ENCODE measurements at places on chromosomes 12 and 14.

GRCh38 chr12:123389560-123390351, 5.8 kb downstream of the KMT5A start:
- peak; percentile 22 for DNase-seq

DNA sequence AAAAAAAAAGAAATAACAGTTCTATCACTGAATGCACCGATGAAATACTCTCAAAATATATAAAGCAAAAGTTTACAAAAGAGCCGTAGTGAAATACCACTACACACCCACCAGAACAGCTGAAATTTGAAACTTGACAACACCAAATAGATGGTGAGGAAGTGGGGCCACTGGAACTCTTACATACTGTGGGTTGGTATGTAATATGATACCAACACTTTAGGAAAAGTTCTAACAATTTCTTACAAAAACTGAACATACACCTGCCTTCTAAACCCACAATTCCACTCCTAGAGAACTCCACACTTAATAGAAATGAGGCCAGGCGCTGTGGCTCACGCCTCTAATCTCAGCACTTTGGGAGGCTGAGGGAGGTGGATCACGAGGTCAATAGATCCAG, 14.1 kb downstream of the EIF5 start:
- DNase-seq: no peak

DNA sequence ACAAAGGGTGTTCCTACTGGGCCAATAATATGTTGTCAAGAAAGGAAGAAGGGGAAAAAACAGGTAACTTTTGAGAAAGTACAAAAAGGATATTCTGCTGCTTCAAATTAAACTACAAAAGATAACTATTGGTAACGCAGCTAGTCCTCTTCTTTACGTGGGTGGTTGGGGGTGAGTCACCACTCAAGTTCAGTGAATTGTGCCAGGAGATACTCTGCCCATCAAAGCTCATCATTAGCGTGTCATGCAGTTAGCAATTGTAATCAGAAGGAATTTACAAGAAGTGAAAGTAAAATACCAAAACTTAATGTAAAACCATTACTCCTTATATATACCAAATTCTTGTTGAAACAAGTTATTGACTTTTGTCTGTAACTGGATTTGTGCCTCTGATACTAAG, 342.0 kb downstream of the NPAS3 start:
- no peak for DNase-seq

DNA sequence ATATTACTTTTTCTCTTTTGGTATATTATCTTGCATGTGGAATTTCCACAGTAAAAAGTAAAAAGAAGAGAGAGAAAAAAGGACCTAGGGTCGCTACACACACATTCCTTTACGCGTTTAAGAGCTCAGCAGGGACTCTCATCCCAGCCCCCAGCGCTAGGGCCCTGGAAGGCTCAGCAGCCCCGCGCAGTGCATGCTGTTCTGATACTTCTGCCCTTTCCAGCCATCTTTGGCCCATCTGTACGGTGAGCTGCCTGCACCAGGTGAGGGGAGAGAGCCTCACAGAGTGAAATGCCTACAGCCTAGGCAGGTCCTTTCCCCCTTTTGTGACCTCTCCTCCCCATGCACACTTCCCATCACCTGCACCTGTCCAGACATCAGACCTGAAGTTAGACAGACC, 1.6 kb upstream of the LTBR start:
- no peak for DNase-seq

DNA sequence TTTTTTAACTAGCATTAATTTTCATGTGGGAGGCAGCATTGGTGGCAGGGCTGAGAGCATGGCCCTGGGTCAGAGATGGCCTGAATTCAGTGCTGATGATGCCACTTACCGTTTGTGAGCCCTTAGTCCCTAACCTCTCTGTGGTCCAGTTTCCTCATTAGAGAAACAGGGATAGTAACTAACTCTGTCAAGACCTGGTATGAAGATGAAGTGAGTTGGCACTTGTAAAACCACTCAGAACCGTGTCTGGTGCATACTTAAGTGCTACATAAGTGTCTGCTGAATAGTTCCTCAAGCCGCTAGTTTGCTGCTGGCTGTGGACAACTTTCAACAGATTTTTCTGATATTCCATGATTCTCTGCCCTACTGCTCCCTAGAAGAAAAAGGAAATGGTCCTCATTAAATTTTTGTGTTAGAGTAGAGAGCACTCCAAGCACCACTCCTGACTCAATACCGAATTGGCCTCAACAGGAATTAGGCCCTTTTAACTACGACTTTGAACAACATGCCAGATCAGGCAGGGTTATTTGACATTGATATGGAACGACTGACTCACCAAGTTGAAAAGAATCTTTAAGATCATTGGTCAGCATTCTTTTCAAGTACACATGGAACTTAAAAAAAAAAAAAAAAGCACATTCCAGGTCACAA, 250.2 kb downstream of the ANO2 start:
- no peak for DNase-seq

DNA sequence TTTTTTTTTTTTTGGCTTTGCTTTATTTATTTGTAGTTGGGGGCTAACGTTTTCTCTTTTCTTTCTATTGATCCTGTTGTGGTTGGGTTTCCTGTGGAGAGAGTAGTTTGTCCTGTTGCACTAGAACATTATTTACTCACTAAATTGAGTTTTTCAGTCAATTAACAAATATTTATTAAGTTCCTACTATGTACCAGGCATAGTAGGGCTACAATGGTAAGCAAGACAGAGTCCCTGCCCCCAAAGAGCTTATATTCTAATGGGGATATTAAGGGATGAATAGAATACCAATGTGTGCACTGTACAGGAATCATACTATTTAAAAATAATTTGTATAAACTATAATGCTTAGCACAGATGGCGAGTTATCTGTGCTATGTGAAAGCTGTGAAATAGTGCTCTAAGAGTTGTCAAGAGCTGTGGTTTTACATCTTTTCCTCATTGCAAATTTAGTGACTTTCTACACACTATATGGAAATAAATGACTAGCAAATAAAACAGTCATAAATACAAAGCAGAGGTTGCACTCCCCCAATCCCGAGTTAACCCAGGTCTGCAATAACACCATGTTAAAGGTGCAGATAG, 94.9 kb downstream of the GPR135 start:
- DNase-seq: no peak

DNA sequence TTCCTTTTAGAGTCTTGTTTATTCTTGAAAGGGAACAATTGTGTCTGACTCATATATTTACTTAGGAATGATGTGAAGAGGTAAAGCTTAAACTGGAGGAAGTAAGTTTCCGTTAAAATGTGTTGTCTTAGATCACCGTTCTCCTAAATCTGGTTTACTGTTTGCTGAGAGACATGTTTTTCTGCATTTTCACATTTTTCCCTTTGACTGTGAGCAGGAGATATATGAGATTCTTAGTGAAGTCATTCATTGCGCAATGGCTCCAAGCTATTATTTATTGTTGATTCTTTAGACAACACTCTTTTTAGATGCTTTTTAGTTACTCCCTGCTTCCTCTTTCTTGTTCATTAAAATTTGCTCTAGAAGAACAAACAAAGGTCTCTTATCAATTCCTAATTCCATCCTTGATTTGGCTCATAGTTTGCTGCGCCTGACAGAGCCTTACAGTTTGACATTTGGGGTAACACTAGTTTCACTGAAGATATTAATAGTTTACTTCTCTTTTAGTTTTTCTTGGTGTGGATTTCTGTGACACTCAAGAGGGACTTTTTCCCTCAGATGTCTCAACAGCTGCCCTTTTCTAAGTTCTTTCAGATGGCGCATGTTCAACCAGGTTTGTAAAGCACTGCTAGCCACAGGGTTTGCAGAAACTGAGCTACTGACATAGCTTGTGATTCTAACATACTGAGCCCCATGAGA, 11.4 kb downstream of the CLECL1 start:
- no peak for DNase-seq

DNA sequence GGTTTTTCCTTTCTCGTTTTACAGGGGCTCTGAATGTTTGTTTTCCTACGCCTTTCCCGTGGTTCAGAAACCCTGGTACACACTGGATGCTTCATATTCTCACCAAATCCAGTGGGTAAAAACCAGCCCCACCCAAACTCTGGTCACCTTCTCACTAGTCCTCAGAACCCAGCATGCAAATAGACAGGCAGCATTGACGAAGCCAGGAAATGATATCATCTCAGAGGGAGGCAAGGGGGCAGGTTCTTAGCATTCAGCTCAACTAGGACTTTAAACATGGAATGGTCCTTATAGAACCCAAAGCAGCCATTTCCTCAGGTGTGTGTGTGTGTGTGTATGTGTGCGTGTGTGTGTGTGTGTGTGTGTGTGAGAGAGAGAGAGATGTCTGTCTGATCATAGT, 142.0 kb downstream of the KCNK10 start:
- DNase-seq: no peak

DNA sequence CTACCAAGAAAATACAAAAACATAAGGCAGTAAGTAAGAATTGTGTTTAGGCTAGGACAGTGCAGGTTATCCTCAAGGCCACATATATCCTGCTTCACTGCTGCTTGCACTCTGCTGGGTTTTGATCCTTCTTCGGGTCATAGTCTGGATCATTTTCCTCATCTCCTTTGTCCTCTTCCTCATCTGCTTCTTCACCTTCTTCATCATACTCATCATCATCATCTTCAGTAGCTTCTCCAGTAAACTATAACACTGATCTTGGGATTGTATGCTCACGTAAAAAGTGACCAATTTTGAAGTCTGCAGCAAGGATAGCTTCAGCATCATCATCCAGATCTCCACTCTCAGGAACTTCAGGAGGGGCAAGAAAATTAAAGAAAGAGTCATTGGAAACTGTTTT, 29.4 kb downstream of the YARS2 start:
- no peak for DNase-seq

DNA sequence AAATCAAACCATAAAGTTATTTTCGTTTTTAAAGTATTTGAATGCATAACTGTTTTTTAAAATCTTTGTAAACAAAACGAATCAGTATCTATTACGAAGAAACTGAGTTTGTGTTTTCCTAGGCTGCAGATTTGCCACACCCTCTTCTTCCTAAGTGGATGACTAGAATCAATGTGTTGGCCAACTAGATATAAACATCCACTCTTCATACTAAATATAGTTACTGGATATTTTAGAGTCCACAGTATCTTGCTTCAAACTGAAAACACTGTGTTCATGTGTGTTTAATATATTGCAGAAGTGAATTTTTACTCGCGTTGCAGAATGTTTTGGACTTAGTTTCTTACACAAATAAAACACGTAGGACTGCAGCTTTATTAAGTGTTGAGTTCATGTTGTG, 63.2 kb downstream of the KLHL28 start:
- no peak for DNase-seq

DNA sequence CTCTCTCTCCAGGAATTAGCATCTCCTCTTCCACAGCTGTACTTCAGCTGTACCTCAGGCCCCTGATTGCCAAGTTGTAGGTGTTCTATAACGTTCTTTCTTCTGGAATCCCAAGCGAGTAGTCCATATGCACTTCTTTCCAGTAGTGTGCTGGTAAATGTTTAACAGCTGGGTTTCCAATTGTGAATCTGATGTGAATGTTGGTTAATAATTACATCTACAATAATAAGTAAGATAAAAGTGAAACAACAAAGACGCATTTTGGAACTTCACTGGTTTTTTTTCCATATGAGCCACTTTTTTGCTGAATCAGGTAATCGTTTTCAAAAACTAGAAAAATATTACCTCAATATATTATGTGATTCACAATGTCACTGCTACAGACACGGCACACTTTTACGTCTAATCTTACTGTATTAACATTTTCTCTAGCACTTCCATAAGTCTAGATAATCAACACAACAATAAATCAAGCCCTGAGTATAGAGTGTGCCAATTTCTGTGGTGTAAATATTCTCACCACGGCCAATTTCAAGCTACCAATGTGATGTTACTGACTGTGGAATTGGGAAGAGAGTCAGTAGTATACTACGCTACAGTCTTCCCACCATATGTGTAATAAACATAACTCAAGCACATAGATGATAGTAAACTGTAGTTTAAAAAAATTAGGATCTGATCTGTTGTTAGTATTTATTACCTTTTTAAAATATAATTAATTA, 113.0 kb downstream of the ZFP36L1 start:
- DNase-seq: no peak

DNA sequence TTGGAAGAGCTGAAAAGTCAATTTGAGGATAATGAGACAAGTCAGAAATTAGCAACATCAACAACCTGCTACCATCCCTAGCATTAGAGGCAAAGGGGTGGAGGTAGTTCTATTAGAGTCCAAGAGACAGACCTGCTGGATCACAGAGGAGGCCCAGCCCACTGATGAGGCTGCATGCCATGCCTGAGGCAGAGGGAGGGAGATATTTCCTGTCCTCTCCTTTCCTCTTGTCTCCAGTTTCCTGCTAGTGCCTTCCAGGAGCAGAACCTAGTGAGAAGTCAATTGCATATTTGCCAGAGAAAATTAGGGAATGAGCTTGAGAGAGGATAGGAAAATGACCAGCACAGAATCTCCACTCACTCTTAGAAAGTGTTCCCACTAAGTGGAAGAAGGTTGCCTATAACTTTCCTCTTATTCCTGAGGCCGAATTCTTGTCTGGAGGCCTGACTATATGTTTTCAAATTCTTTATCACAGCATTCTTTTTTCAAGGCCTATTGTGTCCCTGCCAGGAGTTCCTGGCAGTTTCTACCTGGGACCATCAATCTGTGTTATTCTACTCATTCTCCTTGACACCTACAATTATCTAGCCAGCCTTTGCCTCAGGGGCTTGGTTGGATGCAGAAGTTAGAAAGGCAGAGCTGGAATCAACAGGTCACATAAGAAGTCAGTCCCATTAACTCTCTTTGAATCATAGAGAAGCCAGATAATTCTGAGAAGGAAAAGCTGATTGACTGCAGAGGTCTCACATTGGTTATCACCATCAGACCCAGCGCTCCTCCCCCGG, 121.9 kb downstream of the EMP1 start:
- DNase-seq: no peak

DNA sequence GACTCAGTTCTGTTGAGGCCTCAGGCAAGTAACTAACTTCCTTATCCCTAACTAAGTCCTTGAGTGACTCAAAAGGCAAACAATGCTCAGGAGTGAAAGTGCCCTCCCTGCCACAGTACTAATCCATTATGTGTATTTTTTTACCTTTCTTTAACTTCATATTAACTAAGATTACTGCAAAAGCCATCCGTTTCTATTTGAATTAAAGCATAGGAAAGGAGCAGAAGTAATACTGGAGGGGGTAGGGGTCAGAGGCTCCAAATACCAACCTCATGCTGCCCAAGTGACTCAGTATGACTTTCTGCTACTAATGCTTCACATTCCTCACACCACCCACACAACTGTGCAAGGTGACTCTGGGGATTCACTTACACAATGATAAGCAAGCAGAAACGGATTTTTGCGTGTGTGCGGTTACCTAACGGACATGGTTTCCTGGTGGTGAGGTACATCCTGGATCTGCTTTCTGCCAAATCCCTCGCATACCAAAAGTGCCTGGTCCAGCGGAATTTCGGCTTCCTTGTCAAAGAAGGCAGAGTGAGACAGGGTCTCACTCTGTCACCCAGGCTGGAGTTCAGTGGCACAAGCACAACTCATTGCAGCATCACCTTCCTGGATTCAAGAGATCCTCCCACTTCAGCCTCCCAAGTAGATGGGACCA, 25.1 kb downstream of the MOK start:
- DNase-seq: no peak

- no peak for DNase-seq
Observed at GRCh38 chr14:52716155-52716554, 9.2 kb downstream of the PSMC6 start.

- no peak for DNase-seq
Observed at GRCh38 chr12:12791756-12792369, 6.4 kb downstream of the APOLD1 start.

Data from CD4-positive, alpha-beta T cell treated with Interleukin-10 for 1 hour (primary cell).